ENCODE measurements at places on chromosomes 1 and 21.

DNA sequence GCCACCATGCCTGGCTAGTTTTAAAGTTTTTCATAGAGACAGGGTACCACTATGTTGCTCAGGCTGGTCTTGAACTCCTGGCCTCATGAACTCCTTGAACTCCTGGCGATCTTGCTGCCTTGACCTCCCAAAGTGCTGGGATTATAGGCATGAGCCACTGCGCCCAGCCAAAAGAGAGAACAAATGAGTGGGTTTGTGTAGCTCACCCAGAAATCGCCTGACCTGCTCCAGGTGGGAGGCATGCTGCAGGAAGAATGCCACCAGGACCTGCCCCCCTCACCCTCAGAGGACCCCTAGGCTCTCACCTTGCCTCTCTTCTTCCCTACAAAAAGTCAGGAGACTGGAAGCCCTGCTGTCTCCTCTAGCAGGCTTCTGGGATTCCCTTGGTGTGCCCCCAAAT lies 88.8 kb downstream of the SYT2 start:
- no peak for DNase-seq

DNA sequence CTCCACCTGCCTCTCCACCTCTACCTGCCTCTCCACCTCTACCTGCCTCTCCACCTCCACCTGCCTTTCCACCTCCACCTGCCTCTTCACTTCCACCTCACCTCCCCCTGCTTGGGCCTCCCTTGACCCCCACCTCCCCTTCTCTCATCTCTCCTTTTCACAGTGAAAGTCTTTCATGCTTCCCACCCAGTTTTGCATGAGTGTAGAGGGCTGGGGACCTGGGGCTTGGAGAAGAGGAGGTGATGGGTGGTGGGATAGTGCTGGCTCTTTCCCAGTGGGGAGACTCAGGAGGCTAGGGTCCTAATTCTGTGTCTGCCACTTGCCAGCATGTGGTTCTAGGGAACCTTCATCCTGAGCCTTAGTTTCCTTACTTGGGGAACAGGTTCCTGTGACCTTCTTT lies 316.2 kb upstream of the C1orf174 start:
- no peak for DNase-seq

DNA sequence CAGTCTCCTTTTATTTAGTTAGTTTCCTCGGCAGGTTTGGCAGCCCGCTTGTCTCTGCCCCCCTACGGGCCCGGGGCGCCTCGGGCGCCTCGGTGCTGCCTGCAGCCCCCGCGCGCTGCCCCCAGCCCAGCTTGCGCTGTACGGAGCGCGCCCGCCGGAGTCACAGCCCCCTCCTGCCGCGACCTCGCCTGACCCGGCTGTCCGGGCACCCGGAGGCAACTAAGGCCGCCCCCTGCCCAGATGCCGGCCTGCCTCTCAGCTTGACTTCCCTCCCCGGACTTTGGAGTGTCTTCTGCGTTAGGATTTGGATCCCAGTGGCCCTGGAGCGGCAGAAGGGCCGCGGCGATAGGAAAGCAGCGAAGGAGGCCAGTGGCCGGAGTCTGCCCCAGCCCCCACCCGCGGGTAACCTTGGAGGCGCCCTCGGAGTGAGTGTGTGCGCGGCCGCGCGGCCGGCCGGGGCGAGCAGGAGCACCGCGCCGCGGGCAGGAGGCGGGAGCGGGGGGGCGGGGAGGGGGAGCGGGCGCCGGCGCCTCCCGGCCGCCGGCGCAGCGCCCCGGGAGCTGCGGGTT lies 7.6 kb downstream of the CDKN2C start:
- DNase-seq, result peak; percentile 59

DNA sequence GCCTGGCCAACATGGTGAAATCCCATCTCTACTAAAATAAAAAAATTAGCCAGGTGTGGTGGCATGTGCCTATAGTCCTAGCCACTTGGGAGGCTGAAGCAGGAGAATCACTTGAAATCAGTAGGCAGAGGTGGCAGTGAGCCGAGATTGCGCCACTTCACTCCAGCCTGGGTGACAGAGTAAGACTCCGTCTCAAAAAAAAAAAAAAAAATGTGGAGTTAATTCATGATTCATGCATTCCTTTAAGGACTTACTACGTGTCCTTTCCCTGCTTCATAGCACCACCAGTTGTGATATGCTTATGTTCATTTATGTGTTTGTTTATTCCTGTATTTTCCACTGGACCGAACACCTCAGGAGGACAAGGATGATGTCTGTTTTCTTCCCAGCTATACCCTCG lies 12.7 kb upstream of the PRELP start:
- DNase-seq, result peak; percentile 43

- DNase-seq, result no peak
Observed at GRCh38 chr1:204731509-204731908, 46.0 kb upstream of the LRRN2 start.

- peak; percentile 84 for DNase-seq
Observed at GRCh38 chr1:98661544-98662355, at the start of gene SNX7. TSS of gene SNX7 (plus strand) at chr1:98661721. CDS start at chr1:98661732, 11 bp downstream.

DNA sequence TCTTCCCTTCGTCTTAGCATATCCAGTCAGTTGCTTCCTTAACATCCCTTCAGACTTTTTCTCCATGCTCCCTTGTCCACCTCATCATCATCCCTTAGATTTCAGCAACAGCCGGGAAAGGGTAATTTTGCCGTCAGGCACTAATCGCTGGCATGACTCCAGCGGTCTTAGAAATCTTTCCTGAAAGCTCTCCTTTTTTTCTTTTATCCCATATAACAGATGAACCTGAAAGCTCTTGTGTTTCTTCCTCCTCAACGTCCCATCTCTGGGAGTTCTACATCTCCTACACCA lies 10.4 kb upstream of the BOLA1 start:
- peak; percentile 14 for DNase-seq

- DNase-seq, result no peak
Observed at GRCh38 chr1:201834621-201835020, 5.7 kb downstream of the IPO9 start.

DNA sequence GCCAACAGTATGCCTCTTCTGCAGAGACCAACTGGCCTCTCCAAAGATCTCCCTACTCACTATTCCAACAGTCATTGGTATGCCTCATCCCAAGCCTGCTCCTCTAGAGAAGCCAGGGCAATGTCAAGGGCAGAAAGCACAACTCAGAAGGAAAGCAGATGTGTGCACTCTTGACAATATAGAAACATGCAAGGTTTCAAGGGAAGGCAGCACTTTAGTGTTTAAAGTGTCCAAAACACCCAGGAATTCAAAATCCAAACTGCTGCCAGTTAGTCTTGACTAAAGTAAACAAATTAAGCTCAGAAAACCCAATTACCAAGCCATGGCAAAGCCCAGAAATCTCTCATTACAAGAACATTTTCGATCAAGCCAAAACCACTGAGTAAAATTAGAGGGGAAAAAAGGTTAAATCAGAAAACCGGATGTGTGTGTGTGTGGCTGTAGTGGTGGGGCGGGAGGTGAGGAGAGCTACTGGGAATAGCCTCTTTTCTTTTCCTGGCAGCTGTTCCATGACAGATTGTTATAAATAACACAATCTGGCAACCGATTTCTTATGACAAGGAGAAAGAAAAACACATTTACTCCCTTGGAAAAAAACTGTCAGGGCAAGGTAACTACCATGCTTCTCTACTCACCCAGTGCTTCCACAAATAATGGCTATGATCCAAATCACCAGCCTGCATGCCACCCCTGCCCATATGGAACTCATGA lies 39.2 kb downstream of the EIF2B3 start:
- no peak for DNase-seq

DNA sequence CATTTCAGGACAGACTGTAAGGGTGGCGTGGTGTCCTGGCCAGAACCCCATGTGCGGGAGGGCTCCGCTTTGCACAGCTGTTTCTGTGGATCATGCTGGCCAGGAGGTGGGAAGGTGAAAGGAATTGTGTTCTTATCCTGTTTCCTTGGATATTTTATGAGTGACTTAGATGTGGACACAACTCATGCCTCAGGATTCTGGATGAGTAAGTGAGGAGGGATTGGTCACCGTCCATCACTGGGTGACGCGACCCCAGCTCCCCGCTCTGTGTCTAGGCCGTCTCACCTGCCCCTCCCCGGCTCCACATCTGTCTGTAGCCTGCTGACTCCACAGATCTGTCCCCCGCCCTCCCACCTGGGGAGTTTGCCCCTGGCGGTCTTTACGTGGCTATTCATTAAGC lies 48.8 kb downstream of the PIK3CD start:
- peak; percentile 87 for DNase-seq

GRCh38 chr1:68162761-68163160 lies 69.6 kb downstream of the WLS start:
- DNase-seq, result no peak

DNA sequence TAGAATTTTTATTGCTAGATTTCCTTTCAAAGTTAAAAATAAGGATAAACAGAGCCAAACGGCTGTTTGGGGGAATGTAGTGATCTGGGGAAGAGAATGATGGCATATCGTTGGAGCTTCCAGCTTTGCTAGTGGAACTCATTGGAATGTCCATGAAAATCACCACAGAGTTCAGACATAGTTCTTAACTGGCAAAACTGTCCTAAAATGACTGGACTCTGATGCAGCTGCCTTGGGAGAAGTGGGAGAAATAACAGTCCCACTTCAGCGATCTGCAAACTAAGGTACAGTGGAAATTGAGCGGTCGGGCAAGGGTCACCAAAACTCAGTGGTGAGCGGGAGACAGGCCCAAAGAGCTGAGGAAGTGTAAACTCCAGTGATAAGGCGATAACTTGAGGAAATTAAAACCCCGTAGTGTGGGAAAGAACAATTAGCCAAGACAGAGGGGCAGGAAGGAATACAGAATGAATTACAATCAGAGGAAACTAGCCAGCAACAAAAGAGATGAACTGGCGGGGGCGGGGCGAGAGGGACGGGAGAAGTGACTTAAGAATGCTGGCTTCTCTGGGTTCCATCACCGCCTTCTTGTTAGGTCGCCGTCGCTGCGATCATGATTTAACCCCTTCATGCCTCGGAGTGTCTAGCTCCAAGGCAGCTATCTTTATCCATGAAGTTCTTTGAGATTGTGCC lies 89.8 kb upstream of the ARHGAP29 start:
- no peak for DNase-seq

GRCh38 chr21:38092051-38092450 lies 164.7 kb upstream of the KCNJ15 start:
- DNase-seq, result no peak

- no peak for DNase-seq
Observed at GRCh38 chr1:118008011-118008410, 78.5 kb downstream of the WDR3 start.

- no peak for DNase-seq
Observed at GRCh38 chr1:160971618-160972056, 17.0 kb upstream of the ITLN2 start.

GRCh38 chr21:33355996-33356395 lies 31.2 kb downstream of the IFNAR1 start:
- DNase-seq, result no peak

DNA sequence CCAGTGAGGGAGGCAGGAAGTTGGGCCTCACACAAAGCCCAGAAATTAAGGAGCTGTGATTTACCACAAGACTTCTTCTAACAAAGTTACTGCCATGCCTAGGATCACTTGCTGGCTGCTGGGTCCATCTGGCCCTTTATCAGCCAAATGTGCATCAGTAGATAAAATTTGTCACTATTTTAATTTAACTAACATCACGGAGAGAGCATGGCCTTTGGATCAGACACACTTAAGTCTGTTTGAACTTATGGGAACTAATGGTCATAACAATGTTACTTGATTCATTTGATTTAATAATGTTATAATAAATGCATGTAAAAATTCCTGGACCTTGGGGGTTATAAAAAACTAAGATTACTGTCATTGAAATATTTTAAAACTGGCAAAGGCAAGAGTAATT lies 67.2 kb upstream of the CCDC190 start:
- DNase-seq, result no peak

- no peak for DNase-seq
Observed at GRCh38 chr1:155106862-155107261, 20.8 kb upstream of the EFNA1 start.

GRCh38 chr1:214537219-214537618 lies 14.2 kb downstream of the PTPN14 start:
- DNase-seq, result peak; percentile 24

DNA sequence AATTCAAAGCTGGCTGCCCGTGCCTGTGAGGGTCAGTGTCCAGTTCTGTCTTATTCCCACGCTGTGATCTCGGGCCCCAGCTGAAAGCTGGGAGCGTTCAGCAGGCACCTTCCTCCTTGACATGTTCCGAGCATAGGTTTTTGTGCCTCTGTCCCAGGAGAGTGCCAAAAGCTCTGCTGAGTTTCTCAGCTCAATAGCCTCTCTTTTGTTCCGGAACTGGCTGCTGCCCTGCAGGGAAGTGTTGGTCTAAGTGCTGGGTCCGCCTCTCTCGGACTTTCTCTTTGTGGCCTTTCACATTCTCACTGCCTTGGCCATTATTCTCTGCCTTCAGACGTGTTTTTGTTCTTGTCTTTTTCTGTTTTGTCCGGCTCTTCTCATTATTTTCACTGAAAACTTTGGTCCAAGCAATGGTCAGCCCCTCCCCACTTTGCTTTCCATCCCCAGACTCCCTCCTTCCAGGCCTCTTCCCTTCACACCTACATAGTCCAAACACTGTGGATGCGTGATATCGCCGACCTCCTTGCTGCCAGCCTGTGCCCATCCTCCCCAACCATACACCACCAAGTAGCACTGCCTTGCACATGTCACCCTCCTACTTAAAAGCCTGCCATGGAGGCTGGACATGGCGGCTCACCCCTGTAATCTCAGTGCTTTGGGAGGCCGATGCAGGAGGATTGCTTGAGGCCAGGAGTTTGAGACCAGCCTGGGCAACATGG lies 233.8 kb downstream of the RHOU start:
- no peak for DNase-seq

GRCh38 chr1:114379987-114380386 lies 131.0 kb downstream of the TRIM33 start:
- peak; percentile 5 for DNase-seq

GRCh38 chr21:15000081-15000480 lies 64.7 kb downstream of the NRIP1 start:
- peak; percentile 69 for DNase-seq

GRCh38 chr1:159211331-159212136 lies 6.9 kb downstream of the ACKR1 start:
- DNase-seq, result peak; percentile 72

DNA sequence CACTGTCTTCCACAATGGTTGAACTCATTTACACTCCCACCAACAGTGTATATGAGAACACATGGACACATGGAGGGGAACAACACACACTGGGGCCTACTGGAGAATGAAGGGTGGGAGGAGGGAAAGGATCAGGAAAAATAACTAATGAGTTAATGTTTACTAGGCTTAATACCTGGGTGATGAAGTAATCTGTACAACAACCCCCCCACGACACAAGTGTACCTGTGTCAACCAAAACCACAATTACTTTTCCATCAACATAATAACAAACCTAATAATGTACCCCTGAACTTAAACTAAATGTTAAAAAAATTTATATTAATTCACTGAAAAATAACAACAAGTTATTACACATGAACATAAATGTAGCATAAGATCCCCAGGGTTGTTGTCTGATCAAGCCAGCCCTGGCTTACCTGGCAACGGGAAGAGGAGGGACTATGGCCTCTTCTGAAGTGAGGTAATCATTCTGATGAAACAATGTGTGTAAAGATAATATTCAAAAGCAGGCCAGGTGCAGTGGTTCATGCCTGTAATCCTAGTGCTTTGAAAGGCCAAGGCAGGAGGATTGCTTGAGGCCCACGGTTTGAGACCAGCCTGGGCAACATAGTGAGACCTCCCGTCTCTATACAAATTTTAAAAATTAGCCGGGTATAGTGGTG lies 40.8 kb upstream of the HEATR1 start:
- DNase-seq, result no peak

- no peak for DNase-seq
Observed at GRCh38 chr1:219880765-219881457, 47.4 kb downstream of the SLC30A10 start.

Data from NCI-H226 (cell line).